ENCODE measurements at places on chromosomes 2 and 18.

- no peak for DNase-seq
Measured at GRCh38 chr18:77857678-77858655, 608.3 kb downstream of the GALR1 start.

GRCh38 chr2:166882851-166883250 is 5.4 kb upstream of the XIRP2 start:
- DNase-seq, result no peak

DNA sequence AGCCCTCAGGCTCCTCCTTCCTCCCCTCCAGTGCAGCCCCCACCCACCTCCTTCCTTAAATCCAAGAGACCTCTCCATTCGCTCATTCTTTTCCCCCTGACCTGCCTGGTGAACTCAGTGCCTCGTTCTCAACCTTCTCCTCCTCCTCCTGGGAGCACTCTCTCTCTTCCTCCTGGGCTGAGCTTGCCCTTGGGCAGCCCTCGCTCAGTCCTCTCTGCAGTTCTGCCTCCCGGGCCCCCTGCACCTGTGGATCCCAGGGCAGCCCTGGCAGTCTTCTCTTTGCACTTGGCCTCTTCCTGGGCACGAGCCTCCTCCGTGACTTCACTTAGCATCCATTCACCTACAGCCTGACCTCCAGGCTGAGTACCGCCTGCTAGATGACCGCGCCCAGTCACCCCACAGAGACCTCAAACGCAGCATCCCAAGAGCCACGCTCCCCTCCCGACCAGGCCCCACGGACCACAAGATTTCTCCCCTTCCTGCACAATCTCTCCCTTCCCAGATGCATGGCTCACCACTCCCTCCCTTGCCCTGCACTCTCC is 58.9 kb upstream of the ID2 start:
- no peak for DNase-seq

- no peak for DNase-seq
Measured at GRCh38 chr2:212669761-212670160, 131.2 kb upstream of the ERBB4 start.

- no peak for DNase-seq
Measured at GRCh38 chr2:121862286-121862685, 106.8 kb downstream of the TSN start.

DNA sequence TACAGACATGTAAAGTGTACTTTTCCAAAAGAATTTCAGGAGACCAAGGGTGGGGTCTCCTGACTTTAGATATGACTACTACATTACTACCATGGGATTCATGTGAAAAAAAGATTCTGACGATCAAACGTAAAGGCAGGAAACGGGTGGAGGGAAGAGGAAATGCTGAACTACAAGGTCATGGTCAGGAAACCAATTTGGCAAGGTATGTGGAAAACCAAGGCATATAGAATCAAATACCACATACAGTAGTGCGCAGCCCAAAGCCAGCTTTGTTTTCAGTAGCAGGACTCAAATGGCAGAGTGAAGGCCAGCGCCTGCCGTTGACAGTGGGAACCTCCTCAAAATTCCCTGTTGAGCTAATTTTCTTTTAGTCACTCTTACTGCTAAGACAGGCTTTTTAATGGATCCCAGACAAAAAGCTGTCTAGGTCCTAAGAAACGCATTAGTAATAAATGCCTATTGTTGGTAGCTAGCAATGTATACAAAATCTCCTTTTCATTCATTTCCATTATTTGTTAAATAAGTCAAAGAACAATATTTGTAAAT is 57.6 kb upstream of the SERTAD2 start:
- no peak for DNase-seq

DNA sequence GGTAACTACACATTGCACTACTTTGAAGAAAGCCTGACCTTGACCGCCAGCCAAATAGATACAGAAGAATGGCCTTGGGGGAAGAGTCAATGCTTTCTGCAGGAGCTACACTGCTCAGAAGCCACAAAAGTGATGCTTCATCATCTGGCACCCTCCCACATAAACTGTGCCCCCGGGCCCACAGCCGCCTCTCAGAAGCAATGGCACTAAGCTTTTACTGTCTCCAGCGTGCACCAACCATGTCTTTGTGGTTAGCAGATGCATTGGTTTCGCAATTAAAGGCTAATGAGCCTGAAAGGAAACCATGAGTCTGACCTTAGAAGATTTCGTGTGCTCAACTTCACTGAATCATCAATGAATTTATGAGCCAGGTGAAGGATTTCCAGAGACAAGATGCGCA is 209.4 kb upstream of the TRIB2 start:
- DNase-seq, result peak; percentile 56

- DNase-seq, result no peak
Measured at GRCh38 chr2:16870491-16871076, 204.9 kb upstream of the CYRIA start.

DNA sequence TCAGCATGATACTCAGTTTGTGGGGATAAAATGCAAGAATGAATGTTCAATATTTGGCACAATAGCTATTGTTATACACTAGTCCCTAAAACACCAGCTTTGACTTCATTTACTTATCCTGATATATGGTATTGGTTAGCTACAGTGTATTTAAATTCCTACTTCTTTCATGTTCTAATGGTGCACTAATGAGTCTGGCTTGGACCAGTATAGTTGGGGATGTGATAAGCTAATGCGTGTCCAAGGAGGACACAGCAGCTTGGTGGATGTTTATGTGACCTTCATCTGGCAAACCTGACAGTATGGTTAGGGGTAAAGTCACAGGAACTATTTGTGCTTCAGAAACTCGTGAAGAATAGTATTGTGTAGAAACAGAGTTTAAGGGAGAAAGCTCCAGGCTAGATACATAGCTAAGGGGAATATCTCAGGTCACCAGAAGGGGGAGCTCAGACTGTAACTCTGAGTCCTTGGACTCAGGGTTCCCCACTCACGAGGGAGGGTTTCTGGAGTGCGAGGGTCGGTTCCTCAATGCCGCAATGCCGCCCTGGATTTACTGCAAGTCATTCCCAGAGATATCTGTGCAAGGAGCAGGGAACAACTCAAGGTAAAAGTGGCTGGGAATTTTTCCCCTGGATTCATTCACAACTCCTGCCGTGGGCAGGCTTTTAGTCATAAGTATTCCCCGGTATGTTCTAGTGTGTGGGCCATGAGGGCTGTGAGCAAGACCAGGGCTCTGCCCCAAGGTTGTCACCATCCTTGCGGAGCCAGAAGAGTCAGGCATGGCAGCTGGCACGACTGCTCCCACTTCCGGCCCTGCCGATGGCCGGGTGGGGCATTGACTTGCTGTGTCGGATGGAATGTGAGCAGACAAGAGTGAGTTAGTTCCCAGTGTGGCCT is 14.5 kb downstream of the IL1R2 start:
- peak; percentile 37 for DNase-seq

GRCh38 chr2:73830871-73831401 is 2.2 kb downstream of the STAMBP start:
- DNase-seq, result no peak

DNA sequence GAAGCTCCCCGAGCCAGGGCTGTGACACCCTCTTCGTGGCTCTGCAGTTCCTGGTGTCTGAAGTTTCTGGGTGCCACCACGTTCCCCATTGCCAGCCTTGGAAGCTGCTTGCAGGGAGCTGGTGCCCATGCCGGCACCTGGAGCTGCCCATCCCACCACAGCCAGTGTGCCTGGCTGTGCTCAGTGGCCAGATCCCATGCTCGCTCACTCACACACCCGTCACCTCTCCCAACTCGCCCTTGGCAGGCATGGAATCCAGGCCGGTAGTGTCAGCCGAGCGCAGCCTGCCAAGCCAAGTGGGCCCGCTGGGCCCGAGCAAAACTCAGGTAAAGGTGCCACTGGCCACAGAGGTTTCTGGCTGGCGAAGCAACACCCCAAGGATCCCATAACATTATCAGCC is 370.2 kb downstream of the PTPRM start:
- DNase-seq, result no peak

DNA sequence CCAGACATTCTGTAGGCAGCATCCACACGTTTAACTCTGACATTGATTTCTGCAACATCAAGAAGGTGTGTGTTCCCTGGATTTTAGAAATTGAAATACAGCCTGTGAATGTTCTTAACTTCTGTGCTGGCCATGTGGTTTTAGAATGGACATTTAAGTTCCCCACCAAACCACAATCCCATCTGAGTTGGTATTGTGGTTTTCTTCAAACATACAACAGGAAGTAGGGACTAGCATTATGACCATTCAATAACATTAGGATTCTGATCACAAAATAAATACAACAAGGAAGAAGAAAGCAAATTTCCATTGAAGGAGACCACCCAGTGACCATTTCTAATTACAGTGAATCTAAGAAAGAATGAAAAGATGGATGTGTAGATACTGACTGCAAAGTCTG is 51.2 kb downstream of the MAP3K20 start:
- DNase-seq, result no peak
